H9 (cell line): ENCODE measurements at places on chromosomes 6 and 20. TPM values are rescaled to one million over a fixed set of nuclear protein-coding genes. Genes with fewer than 3 reads are reported as not detected.

DNA sequence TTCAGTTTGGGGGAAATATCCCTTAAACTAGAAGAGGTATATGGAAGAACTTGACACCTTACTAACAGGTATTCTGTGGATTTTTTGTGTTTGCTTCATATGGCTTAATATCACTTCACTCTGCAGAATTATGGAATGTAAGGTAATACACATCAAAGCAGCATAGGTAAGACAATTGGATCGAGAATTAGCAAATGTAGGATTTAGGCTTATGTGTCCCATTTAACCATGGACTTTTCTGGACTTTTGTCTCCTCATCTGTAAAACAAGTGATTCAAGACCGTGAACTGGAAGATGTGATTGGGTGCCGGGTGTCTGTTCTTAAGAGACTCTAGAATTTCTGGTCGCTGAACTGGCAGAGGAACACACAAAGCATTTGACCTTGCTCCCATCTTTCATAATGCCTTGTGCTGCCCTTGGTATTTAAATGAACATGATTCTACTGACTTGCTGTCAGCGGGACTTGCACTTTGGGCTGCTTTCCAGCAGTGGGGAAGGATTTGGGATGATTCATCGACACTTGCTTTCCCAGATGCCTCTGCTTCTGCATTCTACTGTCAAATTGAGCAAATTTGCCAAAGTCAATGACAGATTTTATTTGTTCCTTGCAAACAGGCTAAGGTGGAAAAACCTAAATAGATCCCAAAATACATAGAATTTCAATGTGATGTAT lies 199.8 kb downstream of the PLCB1 start:
- no peak for DNase-seq

DNA sequence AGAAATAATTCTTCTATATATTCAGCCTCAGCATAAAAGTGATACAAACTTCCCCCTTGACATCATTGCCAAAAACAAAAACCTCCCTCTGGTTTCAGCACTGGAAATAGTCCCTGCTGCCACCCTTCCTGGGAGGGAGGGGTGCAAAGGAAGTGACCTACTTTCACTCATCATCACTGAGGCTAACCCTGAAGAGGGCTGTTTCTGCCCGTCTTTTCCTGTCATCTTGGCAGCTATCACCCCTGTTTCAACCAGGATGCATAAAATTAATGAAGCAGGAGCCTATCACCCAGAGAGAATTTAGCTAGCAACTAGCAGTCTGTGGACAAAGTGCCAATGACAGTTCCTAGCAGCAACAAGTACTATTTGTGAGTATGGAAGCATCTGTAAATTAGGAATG lies 397.8 kb downstream of the LAMA2 start:
- no peak for DNase-seq

DNA sequence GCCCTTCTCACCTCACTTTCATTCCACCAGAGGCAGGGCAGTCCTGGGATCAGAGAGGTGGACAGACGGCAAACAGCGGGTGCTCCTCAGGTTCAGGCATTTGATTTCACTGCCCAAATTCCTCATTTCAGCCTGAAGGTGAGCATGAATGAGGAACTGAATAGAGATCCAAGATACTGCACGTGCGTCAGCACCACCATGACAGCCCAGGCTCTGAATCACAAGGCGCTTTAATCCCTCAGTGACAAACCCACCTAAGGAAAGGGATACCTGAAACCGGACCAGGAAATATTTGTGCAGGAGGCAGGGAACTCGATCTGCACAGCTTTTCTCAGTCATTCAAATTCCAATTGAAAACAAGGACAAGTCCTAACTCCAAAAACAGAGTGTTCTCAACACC lies 174.8 kb upstream of the HEY2 start:
- DNase-seq, result no peak

GINS1 gene
- total RNA-seq, result 74.3 and 74.5 TPM in 2 replicates

UNC93A gene
- total RNA-seq, result 0.70 and 0.94 TPM in 2 replicates

DNA sequence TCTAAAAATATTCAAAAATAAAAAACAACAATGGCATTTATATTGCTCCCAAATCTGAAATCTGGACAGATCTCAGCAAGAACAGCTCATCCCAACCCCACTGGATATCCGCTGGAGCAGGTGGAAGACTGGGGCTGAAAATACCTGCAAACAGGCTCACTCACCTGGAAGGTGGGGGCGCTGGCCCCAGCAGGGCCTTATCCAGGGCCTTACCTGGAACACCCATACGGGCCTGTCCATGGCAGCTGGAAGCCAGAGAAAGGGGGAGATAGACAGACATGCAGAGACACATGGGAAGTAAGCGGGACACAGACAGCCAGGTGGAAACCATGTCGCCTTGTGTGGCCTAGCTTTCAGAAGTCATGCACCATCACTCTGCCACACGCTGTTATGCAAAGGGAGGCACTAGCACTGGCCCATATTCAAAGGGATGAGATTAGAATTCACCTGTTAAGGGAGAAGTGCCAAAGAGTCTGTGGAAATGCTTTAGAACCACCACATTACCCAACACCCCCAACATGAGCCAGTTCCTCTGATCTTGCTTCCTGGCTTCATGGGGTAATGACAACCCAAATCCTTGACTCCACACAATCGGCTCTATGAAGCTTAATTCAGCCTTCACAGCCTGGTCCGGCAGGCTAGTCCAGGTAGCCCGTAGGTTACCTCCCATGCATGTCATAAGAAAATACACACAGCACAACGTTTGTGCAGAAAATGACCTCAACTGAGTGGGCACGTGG lies 99.0 kb upstream of the CDYL start:
- no peak for DNase-seq

DNA sequence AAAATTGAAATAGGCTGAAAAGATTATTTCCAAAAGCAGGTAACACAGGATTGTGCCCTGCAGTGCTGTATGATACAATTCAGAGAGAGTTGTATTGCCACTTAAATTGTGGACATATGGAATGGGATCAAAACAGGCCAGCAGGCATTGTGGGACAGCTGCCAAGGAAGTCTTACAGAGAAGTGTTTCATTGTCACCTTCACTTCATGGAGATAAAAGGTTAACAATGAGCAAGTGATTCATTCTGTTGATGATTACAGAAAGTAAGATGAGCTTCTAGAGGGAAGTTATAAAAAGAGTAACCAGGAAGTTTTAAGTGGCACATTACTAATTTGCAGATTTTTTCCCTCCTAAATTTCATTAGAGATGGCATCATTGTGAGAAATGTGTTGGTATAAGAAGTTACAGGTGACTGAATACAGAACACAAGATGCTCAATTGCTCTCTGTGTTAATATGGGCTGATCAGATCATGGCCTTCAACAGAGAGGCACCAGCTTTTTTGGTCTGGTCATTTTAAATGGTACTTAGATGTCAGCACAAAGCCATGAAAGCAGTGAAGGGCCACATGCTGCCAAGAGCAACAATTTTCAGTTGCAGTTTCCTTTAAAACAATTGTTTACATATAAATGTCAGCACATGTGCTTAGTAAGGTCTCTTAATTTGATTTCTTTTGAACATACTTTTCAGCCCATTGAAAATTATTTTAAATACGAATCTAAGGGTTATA lies 402.5 kb upstream of the FKBP1C start:
- DNase-seq, result no peak

- DNase-seq, result no peak
Observed at GRCh38 chr20:23541330-23541729, 27.0 kb downstream of the CST9L start.

DNA sequence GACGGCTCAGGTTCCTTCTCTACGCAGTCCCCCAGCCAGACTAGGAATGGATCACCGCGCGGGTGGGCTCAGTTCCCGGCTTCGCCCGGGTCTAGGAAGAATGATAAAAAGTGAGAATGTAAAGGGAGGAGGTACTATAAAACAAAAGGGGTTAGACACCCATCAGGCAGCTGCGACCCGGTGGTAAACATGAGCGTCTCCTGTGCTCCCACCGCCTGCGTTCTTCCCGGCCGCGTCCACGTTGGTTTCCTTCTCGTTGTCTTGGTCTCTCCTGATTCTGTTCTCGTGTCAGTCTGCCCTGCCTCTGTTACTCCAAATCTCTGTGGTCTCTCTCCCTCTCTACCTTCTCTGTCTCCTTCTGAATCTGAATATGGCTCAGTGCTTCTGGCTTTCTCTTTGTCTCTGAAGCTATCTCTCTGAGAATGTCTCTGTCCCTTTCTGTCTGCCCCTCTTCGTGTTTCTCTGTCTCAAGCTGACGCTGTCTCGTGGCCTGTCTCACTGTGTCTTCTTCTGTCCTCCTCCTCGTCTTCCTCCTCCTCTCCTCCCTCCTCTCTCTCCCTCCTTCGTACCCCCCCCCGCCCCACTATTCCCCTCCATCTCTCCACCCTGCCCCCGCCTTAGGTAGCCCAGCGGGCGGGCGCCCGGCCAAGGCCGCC lies 41.6 kb upstream of the FOXP4 start:
- DNase-seq, result no peak

BACH2 gene
- 2.0 and 2.6 TPM in 2 replicates for total RNA-seq

DNA sequence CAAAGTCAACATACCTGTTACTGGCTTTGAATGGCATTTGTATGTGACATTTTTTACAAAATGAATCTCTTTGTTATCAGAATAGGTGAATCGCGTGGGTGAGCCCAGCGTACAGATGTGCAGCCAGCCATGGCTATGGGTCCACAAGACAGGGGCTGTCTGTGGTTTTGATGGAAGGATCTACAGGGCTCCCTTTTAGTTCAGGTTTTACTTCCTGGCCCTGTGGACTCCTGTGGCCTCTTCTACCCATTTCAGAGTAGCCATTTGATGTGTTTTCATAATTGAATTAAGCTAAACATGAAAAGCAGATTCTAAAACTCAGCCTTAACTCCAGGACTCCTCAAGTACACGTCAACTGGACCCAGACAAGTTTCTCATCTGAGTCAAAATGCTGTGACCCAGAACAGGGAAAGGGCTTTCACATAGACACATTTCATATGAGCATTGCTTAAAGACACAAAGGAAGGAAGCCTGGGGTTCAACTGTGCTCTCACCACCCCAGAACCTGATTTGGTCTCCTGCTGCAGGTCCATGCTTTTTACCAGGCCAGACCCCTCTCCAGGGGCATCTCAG lies 105.3 kb upstream of the NAA20 start:
- DNase-seq, result no peak

GRCh38 chr20:25294459-25295385 lies 46.8 kb downstream of the PYGB start:
- peak; percentile 87 for DNase-seq

DNA sequence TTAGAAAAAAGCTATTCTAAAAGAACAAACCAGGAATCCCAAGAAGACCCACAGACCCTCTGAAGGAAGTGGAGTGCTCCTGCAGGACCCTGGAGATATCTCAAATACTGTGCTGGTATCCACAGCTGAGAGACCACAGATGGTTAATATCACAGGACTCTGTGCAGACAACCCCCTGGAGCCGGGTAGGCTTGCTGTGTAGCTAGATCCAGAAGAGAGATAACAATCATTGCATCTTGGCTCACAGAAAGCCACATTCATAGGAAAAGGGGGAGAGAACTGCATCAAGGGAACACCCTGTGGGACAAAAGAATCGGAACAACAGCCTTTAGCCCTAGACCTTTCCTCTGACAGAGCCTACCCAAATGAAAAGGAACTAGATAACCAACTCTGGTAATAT lies 689.5 kb downstream of the PHF3 start:
- DNase-seq, result no peak

BPI gene
- total RNA-seq, result not detected in 2 replicates

DNA sequence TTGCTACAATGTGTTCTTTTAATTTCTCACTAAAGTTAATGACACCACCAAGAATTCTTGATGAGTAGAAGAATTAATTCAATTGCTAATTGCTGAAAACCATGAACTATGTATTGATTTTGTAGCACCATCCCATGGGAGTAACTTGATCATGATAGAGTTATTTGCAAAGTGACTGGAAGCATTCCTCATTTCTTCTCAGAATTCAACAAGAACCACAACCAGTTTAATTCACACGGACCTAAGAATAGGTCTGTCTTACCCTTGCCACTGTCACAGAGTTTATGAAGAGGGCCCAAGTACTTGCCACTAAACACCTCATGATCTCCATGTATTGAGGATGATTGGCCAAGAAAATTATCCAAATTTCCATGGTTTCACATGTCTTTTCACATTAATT lies 222.2 kb downstream of the TMEM242 start:
- DNase-seq, result no peak

DNA sequence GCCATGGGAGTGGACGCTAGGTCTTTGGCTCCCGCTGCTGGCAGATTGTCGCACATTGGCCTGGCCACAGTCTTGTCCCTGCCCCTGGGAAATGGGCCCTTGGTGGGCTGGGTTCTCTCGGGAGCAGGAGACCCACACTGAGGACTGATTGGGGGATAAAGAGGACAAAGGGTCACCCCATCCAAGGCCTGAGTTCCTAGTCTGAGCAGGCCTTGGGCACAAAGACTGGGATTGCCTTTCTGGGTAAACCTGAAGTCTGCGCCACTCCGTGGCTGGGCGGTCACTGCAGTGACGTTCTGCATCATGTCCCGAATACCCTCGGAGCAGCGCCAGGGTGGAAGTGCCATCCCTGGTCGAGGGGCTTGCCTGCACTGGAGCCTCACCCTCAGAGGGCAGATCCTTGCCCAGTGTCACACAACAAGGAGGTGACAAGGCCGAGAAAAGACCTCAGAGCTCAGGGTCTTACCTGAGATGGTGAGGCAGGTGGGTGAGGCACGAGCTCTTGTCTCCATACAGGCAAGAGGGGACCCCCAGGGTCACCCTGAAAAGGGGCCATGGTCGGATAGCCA lies 36.1 kb upstream of the ZBP1 start:
- peak; percentile 14 for DNase-seq

CFB gene
- total RNA-seq, result 0.31 and 0.39 TPM in 2 replicates

LST1 gene
- not detected in 2 replicates for total RNA-seq
